ENCODE measurements at places on chromosomes 13 and 19.

DNA sequence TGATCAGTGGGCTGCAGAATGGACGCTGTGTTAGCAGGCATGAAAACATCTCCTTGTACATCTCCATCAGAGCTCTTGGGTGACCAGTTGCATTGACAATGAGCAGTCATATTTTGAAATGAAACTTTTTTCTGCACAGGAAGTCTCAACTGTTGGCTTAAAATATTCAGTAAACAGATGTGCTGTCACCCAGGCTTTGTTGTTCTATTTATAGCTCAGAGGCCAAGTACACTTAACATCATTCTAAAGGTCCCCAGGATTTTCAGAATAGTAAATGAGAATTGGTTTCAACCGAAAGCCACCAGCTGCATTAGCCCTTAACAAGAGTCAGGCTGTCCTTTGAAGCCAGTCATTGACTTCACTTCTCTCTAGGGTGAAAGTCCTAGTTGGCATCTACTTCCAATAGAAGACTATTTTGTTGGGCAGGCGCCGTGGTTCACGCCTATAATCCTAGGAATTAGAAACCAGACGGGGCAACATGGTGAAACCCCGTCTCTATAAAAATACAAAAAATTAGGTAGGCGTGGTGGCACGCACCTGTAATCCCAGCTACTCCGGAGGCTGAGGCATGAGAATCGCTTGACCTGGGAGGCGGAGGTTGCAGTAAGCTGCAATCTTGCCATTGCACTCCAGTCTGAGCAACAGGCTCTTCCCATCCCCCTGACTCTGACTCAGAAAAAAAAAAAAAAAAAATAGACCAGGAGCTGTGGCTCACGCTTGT lies 7.9 kb upstream of the PDE4A start:
- no peak for DNase-seq

DNA sequence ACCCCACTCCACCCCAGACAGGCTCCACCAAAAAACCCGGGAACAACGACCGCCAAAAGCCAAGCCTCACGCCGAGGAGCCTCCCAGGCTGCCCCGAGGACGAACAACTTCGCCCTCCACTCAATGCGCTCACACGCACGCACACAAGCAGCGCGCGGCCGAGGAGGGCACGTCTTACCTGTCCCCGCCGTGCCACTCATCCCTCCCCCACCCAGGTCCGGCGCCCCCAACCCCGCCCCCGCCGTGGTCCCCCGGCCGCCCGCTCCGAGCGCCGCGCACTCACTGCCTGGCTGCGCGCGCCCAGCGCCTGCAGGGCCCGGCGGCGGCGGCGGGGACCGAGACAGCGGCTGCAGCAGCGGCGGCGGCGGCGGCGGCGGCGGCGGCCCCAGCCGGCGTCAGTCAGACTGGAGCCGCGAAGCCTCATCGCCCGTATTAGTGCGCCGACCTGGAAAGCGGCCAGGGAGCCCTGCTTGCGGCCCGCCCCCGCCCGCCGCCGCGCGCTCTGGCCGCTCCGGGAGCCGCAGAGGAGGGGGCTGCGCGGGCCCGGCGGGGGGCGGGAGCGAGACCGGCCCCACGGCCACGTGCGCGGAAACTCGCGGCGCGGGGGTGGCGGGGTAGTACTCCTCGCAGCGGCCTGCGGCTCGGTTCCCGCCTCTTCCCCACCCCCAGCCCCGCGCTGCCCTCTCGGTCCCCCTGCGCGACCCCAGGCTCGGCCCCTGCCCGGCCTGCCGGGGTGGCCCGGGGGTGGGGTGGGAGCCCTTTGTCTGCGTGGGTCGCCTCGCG lies at the start of gene SMAD9:
SMAD9 (minus strand) TSS at position 406 of the 783 bp plus-strand sequence. CDS start 40,549 bp downstream, outside the sequence.
- DNase-seq = peak; percentile 49

GRCh38 chr13:111046590-111047141 lies 68.4 kb upstream of the ARHGEF7 start:
- DNase-seq = peak; percentile 76

DNA sequence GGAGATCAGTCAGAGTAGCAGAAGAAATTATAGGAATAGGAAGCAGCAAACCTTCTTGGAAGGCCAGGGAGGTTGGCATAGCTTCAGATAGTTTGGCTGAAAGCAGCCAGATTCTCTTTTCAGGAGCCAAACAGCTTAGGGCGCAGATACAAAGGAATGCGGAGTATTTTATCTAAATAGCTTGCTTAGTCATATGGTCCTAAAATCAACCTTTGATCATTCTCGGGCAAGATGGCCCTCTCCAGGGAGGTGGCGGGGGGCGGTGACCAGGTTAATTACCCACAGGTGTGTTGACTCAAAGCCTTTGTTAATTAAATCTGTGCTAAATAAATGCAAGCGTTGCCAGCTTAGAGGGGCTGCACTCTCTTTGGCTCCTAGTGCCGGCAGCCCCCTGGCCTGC lies 12.5 kb upstream of the NCR1 start:
- DNase-seq = no peak

DNA sequence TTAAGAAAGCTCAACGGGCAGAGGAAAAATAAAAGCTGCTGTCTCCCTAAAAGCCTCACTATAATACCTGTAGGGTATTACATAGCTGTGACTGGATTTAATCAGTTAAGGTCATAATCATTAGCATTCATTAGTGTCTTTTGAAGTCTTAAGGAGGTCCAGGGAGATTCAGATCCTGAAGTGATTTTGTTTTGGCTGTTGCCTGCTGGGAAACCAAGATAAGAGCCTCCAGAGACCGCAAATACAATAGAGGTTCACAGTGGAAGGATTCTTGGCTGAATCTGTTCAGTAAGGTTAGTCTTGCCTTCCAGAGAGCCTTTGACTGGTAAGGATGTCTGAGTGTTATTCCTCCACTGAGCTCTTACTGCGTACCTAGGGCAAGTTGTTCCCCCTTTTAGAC lies 54.0 kb upstream of the TNFRSF19 start:
- DNase-seq = no peak

DNA sequence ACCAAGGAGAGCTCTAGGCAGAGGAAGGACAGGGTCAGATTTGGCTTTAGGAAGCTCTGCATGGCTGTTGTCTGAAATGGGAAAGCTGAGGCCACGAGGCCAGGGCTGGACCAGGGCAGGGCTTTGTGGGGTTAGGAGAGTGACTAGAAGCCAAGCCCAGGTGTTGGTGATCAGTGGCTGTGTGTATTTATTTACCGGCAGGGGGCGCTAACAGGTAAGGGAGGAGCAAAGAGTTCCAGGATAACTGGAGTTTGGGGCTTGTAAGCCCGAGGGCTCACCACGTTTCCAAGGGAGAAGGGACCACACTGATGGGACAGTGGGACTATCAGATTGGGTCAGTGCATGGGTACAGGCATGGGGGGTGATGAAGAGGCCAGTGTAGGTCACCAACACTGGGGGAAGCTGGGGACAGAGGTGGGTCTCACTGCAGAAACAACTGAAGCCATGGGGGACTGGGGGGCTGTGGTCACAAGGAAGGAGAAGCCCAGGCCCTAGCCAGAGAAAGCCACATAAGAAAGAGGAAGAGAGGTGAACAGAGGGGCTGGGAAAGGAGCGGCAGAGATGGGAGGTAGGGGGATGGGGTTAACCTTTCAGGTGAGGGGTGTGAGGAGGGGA lies 3.9 kb downstream of the TMEM147 start:
- DNase-seq = peak; percentile 81

- no peak for DNase-seq
Measured at GRCh38 chr19:34681478-34681877, 4.0 kb downstream of the ZNF302 start.

DNA sequence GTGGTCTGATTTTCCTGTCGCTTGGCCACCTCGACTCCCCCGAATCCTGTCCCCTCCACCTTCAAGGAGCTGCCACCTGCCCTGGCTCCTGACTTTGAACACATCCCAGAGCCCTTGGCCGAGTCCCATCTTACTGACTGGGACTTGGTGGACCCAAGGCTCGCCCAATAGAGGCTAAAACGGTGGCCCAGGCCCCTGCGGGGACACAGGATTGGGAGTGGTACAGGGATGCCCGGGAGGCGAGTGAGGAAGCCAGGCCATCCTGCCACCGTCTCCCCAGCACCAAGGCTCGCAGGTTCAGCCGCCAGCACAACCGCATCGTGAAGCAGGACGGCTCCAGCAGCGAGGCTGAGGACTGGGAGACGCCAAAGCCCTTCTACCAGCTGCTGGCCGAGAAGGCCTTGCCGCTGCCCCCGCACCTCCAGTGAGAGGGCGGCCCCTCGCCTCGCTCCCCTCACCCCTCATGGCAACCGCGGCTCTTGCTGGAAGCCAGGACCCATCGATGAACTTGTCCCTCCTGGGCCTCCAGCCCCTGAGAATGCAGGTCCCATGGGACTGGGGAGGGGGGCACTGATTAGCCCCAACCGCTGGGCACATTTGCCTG lies 5.3 kb downstream of the SIX5 start:
- DNase-seq = no peak

- no peak for DNase-seq
Measured at GRCh38 chr19:36573895-36574720, 1.0 kb upstream of the ZNF529 start.

DNA sequence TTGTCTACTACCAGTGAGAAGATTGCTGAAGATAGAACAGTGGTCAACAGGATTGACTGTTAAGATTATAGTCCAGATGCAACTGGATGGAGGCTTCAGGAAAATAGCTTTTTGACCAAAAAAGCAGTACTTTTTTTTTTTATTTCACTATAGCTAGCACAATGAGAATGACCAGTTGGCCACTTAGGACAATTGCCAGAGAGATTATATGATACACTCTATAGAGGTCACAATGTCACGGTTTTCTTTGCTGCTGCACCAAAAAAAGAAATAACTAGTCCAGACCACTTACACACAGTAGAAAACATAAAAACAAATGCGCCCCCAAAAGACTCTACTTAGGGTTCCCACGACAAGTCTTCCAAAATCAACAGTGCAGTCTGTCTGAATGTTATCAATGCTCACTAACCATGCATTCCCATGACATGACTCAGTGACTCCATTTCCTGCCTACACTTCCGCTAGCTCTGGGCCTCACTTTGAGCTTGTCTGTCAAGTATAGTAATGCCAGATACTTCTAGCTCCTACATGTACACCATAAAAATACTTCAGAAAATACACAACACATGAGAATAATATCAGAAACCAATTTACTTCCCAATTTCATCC lies 209.1 kb upstream of the STARD13 start:
- no peak for DNase-seq

DNA sequence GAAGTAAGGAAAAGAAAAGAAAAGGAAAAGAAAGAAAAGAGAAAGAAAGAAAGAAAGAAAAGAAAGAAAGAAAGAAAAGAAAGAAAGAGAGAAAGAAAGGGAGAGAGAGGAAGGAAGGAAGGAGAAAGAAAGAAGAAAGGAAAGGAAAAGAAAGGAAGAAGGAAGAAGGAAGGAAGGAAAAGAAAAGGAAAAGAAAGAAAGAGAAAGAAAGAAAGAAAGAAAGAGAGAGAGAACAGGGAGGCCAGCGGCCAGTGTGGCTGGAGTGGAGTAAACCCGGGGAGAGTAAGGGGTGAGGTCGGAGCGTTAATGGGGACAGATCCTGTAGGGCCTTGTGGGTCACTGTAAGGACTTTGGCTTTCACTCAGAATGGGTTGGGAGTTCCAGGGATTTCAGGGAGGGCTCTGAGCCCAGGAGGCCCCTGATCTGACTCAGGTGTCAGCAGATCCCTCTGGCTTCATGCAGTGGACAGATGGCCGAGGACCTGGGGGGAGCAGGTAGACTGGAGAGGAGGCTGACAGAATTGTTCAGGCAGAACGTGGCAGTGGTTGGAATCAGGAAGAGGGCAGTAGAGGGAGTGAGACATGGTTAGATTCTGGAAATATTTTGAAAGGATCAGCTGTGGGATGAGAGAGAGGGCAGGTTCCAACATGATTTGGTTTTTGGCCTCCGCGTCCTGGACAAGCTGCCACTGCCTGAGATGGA lies 19.8 kb upstream of the FXYD3 start:
- no peak for DNase-seq

- DNase-seq = peak; percentile 40
Measured at GRCh38 chr19:54137699-54138488, at the start of gene CNOT3. CNOT3 (plus strand) TSS chr19:54137762; CDS start chr19:54142979, 5,217 bp downstream.

DNA sequence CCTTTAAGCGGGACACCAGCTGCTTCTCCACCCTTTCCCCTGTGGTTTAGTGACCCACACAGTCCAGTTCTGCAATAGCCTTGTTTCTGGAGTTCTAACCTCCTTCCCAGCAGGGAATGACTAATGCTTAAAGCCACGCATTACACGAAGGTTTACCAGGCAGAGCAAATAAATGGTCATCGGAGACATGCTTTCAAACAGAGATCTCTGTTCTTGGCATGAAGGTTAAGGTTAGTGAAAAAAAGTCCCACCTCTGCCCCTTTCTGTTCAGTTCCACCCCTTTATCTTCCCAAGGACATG lies 25.3 kb upstream of the MEDAG start:
- no peak for DNase-seq

GRCh38 chr13:107961849-107962608 lies 253.3 kb downstream of the LIG4 start:
- no peak for DNase-seq

DNA sequence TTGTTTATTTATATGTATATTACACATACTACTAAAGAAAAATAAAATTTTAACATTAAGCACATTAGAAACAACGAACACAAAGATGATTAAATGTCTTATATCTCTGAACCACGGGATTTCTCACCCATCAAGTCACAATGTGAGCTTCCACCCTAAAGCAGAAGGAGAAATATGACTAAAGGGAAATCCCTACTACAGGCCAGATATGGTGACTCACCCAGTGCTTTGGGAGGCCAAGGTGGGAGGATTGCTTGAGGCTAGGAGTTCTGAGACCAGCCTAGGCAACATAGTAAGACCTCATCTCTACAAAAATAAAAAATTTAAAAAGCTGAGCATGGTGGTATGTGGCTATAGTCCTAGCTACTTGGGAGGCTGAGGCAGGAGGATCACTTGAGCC lies 24.6 kb downstream of the DCT start:
- DNase-seq = no peak

GRCh38 chr13:37681281-37682032 lies 82.9 kb upstream of the POSTN start:
- DNase-seq = no peak

DNA sequence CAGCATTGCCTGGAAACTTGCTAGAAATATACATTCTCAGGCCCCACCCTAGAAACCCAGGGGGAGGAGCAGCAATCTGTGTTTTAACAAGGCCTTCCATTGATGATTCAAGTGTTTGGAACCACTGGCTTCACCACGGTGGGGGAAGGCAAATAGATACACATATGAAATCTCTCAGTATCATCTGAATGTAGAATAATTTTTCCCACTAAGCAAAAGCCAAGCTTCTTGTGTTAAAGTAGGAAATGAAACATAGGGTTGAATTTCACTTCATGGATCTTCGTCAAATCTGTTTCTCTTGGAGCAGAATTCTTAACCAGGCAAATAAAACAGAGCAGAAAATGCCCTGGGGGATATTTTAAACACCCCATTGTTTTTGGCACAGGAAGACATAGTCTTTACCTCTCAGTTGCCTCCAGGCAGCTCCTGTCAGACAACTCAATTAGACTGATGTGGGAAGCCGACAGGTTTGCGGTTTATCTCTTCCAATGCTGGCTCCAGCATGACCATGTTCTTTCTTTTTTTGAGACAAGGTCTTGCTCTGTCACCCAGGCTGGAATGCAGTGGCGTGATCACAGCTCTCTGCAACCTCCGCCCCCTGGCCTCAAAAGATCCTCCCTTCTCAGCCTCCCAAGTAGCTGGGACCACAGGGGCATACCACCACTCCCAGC lies 213.0 kb downstream of the FOXO1 start:
- no peak for DNase-seq

- DNase-seq = no peak
Measured at GRCh38 chr19:10538204-10538983, 5.3 kb upstream of the ATG4D start.
